Right ventricle myocardium superior (tissue), 1 donor: ENCODE measurements at places on chromosomes 2 and 18. TPM values are rescaled to one million over a fixed set of nuclear protein-coding genes. Genes with fewer than 3 reads are reported as not detected.

- DNase-seq, result peak; percentile 35
Observed at GRCh38 chr2:16716024-16716423, 50.4 kb upstream of the CYRIA start.

The COL4A4 gene
- total RNA-seq, result 10.3 TPM

GRCh38 chr2:54259413-54260240, 3.6 kb upstream of the TSPYL6 start:
- no peak for DNase-seq

DNA sequence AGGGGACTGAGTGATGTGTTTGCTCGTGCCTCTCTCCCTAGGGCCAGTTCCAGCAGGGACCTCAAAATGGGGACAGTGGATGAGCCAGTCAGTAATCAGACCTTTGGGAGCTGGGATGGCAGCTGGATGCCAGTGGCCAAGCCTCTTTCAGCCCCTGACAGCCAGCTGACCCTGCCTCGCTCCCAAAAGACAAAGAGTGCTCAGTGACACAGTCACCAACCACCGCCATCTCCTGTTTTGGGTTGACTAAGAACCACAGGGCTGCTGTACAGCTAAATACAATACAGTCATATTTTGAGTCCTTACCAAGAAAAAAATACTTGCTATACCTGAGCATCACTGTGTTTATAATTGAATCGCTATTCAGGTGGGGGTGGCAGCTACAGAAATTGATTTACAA, 75.7 kb downstream of the POU3F3 start:
- no peak for DNase-seq

The IL36RN gene
- not detected for total RNA-seq

- DNase-seq, result no peak
Observed at GRCh38 chr2:190607014-190607597, 41.8 kb upstream of the NAB1 start.

The MYO3B gene
- total RNA-seq, result not detected

DNA sequence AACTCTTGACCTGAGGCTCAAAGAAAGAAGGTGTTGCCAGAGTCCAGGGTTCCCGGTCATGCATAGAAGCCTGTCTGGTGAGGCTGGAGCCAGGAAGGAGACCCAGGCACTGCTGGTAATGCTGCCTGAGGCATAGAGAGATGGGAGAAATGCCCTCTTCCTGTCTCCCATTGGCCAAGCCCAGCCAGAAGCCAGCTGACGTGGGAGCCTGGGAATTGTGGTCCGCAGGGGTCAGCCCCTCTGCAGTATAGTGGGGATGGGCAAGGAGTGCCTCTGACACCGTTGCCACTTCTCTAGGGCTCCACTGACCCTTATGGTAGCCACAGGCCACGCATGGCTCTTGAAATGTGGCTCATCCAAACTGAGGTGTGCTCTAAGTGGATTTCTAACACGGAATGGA, 95.7 kb downstream of the CTIF start:
- DNase-seq, result no peak

GRCh38 chr2:74747411-74748080, 86.4 kb upstream of the HK2 start:
- no peak for DNase-seq

GRCh38 chr2:69054431-69054830, 41.5 kb downstream of the ANTXR1 start:
- DNase-seq, result no peak

- DNase-seq, result no peak
Observed at GRCh38 chr2:72676341-72677025, 149.3 kb downstream of the EXOC6B start.

- no peak for DNase-seq
Observed at GRCh38 chr2:146661473-146662096, 1183.2 kb upstream of the ACVR2A start.

DNA sequence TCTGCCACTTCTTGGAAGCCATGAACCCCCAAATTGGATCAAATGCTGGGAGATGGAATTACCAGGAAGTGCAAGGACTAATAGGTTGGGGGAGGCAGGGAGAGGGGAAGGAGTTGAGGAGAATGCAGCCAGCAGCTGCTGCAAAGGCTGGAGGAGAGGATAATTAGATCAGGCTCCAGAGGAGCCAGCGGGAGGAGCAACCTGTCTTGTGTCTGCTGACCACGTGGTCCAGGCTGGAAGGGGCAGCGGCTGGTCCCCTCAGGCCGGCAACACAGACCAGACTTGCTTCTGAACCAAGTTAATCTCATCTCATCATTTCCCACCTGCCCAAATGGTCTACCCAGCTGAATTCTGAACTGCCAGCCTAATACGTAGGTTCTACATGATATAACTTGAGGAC, 68.3 kb downstream of the MRO start:
- no peak for DNase-seq

The ACTG2 gene
- total RNA-seq, result 1.7 TPM

GRCh38 chr2:68390586-68390985, 25.5 kb downstream of the PLEK start:
- no peak for DNase-seq

DNA sequence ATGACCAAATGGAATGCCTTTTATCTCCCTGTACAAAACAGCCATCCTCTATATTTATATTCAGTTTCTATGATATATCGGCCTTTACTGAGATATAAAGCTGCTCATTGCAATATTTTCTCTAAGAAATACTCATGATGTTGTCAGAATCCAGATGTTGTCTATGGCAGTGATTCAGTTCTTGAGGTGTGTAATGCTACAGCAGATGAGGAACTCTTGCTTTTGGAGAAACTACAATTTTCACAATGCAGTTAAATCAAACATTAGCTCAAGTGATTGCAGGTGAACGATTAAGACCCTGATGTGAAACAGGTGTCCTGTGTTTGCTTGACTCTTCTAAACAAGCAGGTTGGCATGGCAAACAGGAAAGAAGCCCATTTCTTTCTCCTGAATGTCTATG, 256.2 kb upstream of the CDH20 start:
- DNase-seq, result no peak

- DNase-seq, result peak; percentile 61
Observed at GRCh38 chr18:31274931-31275330, 43.0 kb upstream of the DSG1 start.

The SCN7A gene
- total RNA-seq, result 27.7 TPM

The AFTPH gene
- 12.3 TPM for total RNA-seq

The AGXT gene
- total RNA-seq, result not detected

The DSEL gene
- 1.7 TPM for total RNA-seq

- DNase-seq, result no peak
Observed at GRCh38 chr2:197210430-197210829, 100.2 kb downstream of the ANKRD44 start.

The GKN2 gene
- not detected for total RNA-seq

DNA sequence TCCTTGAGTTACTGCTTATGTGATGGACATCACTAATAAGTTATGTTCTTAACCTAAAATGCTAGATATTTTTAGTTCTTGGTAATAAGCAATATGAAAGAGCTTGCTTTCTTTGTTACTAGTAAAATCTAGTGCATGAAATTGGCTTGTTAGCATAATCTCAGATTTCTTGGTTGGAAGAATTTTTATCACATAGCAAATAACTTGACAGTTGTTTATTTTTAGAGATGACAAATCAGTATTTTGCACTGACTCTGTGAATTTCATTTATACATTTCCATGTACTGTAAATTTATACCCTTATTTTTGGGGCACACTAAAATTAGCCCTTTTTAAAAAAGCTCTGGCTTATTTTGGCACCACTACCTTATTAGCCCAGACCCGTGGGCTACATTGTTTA, 45.6 kb downstream of the LCLAT1 start:
- DNase-seq, result no peak

- no peak for DNase-seq
Observed at GRCh38 chr2:170818036-170818751, 1.5 kb downstream of the GAD1 start.

DNA sequence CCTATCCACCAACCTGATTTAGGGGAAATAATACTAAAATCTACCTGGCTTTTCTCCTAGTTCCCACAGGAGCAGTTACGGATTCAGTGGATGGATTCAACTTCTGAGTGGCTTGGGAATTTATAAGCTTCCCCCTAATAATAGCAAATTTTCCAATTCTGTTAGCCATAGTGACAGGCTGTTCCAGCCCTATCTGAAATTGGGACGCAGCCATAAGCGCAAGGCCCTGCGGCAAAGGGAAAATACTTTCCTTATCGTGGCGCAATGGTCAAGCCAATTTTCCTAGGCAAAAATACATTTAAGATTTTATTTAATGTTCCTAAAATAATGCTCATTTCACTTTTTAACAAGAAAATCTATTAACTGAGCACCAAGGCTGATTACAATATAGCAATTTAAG, 49.7 kb downstream of the CDH2 start:
- peak; percentile 59 for DNase-seq

DNA sequence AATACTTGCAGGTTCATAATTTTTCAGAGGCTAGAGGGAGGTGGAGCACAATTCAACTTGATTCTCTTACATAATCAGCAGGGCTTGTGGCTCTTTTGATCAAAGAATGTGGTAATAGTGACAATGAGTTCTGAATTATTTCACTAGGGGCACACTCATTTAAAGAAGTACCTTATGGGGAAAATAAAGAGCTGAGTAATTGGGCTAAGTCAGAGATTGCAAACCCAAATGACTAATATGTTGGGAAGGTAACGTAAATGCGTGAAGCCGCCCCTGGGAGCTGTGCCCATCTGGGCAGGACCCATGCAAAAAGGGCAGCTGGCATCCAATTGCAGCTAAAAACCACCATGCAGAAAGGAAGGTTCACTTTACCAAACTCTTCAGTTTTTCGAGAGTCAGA, 35.3 kb downstream of the NCKAP5 start:
- no peak for DNase-seq

The UPP2 gene
- total RNA-seq, result not detected

GRCh38 chr2:21392649-21393048, 268.9 kb downstream of the TDRD15 start:
- DNase-seq, result no peak

The HAAO gene
- 2.3 TPM for total RNA-seq

The LHCGR gene
- total RNA-seq, result not detected

GRCh38 chr18:67520351-67520921, 3.9 kb upstream of the DSEL start:
- DNase-seq, result no peak

- no peak for DNase-seq
Observed at GRCh38 chr2:136490100-136490499, 275.2 kb upstream of the THSD7B start.

GRCh38 chr18:48300463-48300961, 108.7 kb downstream of the ZBTB7C start:
- DNase-seq, result peak; percentile 60

The LDLRAD4 gene
- 29.3 TPM for total RNA-seq

DNA sequence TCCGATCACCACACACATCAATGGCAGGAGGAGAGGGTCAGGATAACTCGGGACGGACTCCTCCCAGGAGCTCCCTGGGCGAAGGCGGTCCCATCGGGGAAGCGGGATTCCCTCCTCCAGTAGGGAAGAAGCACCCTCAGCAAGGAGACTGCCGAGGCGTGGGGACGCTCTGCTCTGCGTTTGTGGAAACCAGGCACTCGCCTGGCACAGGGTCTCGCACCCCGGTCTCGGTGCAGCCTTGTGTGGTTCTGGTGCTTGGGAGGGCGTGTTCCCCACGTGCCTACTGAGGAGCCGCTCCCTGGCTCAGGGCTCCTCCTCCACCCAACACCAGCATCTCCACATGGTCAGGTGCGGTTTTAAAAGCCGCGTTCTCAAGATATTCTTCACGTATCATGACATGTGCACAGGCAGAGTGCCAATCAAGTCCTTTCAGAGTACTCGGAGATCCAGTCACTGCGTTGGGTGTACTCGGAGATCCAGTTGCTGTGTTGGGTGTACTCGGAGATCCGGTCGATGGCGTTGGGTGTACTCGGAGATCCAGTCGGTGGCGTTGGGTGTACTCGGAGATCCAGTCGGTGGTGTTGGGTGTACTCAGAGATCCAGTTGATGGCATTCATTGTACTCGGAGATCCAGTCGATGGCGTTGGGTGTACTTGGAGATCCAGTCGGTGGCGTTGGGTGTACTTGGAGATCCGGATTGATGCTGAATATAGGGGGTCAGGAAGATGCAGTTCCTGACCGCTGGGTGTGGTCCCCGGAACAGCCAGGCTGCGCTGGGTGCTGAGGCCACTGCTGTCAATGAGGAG, 117.5 kb downstream of the RTP5 start:
- DNase-seq, result no peak
